Daoy (cell line): ENCODE measurements at places on chromosomes 13 and 19. TPM values are rescaled to one million over a fixed set of nuclear protein-coding genes. Genes with fewer than 3 reads are reported as not detected.

Gene ZNF554
- 1.7 and 1.9 TPM in 2 replicates for total RNA-seq

Gene FCAR
- total RNA-seq = not detected in 2 replicates

Gene SPC24
- 54.7 and 94.6 TPM in 2 replicates for total RNA-seq

Gene FOXA3
- 2.1 and 2.6 TPM in 2 replicates for total RNA-seq

Gene DHDH
- not detected in 2 replicates for total RNA-seq

Gene HS6ST3
- total RNA-seq = 1.6 and 1.7 TPM in 2 replicates

Gene TEX26
- total RNA-seq = not detected in 2 replicates

Gene DHX34
- 29.7 and 30.5 TPM in 2 replicates for total RNA-seq

Gene PNMA8B
- total RNA-seq = 0.06 and 0.48 TPM in 2 replicates

GRCh38 chr13:110125157-110125556, 181.8 kb downstream of the COL4A1 start:
- DNase-seq = no peak

DNA sequence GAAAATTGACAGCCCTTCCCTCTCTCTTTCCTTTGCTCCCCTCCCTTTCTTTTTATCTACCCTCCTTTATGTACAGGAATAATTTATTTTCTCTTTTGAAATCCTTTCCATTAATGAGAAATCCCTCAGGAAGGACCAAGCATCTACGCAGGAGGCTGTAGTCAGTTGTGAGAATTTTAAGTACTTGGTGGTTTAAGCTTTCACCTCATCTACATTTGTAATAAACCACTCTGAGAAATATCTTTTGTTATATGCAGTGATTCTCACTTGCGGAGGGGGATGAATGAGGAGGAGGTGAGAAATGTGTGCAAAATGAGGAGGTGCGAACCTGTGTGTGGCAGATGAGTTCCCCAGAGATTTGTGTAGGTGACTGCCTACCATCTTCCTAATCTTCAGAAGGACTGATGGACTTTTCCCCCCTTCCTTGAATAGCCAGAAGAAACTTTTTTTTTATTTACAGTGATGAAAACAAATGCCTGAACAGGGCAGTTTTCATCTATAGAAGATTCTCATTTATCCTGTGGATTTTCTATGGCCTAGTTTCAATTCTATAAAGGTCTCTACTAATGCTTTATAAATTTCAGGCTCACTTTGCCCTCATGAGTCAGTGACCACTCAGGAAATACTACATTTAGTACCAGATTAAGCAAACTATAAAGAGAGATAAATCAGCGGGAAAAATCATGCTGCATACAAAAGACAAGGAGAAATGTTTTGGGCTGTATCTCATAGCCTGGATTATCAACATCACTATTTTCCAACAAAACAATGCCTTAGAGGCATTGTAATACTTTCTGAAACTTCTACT, 118.3 kb downstream of the LHFPL6 start:
- DNase-seq = peak; percentile 41

DNA sequence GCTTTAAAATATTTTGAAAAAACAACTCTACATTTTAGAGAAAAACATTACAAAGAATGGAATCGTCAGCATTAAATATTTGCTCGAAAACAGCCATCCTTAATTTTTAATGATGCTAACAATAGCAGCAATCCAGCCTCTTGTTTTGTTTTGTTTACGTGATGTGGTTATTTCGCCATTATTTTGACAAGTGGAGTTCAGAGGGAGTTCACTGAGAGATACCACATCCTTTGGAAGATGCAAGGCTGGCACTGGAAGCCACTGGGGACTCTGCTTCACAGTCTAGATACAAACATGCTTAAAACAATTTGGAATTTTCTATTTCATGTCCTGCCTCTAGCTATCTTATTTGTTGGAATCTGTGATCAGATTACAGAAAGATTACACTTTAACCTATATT, 556.3 kb downstream of the PCDH17 start:
- DNase-seq = no peak

GRCh38 chr13:75010941-75011340, 471.0 kb downstream of the TBC1D4 start:
- DNase-seq = no peak

GRCh38 chr13:44425041-44425814, 51.6 kb downstream of the SERP2 start:
- no peak for DNase-seq

GRCh38 chr13:78742659-78743058, 83.7 kb upstream of the OBI1 start:
- no peak for DNase-seq
